ENCODE measurements at places on chromosomes 6 and 20.

DNA sequence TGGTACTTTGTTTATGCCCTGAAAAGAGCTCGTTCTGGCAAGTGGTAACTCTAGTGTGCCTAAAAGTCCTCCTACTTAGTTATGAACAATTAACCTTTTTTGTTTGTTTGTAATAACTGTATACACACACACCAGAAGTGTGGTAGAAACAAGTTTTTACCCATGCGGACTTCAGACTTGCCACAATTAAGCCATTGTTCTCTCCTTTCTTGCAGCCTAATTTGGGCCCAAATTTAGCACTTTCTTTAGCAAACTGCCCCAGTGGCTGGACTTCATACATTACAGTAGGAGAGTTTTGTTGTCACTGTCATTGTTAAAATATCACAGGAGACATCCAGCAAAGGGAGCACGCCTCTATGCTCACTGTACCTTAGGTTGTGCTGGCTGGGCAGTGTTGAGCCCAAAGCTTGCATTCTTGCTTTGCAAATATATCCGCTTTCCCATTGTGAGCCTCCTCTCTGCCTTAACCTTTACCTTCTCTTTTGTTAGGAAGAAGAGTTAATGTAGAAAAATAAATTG is 53.0 kb downstream of the LRRC1 start:
- no peak for DNase-seq

DNA sequence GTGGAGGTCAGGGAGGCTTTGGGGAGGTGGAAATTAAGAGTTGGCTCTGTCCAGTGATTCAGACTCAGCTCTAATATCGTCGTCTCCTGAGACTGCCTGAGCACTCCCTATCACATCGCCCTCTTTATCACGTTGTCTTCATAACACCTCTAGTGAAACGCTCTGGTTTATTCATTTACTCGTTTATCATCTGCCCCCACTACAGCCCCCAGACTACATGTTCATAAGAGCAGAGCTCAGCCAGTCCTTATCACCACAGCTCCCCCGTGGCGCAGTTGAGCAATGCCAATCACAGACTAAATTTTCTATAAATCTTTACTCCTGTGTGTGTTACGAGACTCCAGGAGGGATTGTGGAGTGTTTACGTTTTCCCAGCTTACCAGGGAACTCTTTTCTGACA is 316.2 kb downstream of the ADGRB3 start:
- no peak for DNase-seq

DNA sequence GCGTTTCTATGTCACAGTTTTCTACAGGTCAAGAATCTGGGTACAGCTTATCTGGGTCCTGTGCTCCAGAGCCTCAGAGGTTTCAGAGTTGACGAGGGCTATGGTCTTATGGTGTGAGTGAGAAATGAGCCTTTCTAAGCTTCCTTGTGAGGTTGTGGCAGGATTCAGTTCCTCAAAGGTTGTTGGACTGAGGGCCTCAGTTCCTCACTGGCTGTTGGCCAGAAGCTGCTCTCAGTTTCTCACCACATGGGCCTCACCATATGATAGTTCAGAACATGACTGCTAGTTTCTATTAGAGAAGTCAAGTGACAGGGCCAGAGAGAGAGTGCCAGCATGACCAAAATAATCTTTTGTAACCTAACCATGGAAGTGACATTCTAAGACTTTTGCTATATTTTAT is 96.1 kb downstream of the NUS1 start:
- no peak for DNase-seq

GRCh38 chr6:152566103-152566875 is 70.9 kb downstream of the SYNE1 start:
- DNase-seq = no peak

GRCh38 chr20:22411286-22411626 is 173.1 kb downstream of the FOXA2 start:
- no peak for DNase-seq

DNA sequence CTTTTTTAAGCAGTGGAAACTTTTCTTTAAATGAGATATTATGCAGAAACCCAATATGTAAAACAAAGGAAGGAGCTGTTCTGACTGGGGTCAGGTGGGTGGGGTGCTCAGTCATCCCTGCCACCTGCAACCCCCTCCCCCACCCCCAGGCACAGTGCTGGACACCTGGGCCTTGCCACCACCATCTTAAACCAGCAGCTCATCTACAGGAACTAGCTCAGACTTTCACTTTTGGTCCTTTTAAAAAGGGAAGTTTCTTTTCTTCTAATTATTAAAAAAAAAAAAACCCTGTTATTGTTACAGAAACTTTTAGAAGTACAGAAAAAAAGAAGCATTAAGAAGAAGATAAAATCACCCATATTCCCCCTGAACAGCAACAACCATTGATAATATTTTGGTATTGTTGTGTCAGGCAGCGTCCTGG is 37.1 kb downstream of the PPP1R16B start:
- no peak for DNase-seq
